T-helper 2 cell treated with Interferon-gamma antibody and Interleukin-4, amounts not matched to agents 5 μg/mL and 100 μg/mL, for 36 hours (primary cell): ENCODE measurements at places on chromosomes 5 and 9.

DNA sequence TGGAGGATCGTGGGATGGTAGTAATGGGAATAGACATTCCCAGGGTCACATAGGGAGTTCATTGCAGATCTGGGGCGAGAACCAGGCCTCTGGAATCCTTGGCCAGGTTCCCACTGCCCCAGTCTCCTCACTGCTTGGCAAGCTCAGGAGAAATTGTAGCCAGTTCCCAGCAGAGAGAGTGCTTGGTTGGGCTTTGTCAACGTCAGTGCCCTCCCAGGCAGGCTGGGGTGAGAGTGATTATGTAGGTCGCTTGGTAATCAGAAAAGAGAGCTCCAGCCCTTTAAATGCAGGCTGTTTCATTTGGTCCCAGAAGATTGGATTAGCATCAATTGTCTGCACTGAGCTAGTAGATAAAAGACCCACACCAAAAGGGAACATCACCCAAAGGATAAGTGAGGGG lies 51.8 kb upstream of the GALNT10 start:
- no peak for DNase-seq

DNA sequence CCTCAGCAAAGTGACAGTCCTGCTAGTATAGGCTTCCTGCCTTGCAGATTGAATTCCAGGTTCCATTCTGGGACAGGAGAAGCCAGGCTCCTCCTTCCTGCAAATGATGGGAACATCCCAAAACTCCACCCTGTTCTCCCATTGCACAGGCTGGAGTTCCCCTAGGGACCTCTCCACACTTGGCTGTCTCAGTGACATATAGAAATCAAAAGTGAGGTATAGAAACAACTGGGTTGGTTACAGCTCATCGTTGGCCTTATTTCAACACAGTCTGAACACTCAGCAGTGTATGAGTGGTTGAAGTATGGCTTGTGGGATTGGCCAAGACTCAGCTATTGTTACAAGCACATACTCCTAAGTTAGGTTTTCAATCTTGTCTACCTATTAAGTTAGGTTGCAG lies 157.8 kb upstream of the FTMT start:
- no peak for DNase-seq

DNA sequence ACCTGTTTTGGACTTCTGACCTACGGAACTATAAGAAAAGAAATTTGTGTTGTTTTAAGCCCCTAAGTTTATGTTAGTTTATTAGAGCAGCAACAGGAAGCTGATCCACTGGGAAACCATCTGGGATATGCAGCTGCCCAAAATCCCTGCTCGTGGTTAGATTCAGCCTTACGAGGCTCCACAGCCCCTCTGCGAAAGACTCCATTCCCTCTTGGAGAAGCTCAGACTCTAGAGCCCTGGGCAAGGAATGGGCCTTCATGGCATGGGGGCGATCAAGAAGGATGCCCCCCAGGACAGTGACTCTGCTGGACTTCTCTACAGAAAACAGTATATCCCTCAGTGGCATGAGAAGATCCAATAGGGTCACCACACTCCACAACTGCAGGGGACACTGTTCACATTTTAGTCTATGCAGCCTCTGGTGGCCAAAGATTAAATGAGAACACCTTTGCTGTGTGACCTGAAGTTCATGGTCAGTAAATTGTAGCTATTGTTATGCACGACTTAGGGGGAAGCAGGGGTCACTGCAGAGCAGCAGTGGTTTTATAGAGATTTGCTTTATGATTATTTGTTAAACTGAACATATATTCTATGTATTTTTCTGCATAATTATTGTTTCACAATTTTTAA lies 21.1 kb downstream of the IRF1 start:
- DNase-seq = no peak

GRCh38 chr9:69246629-69247028 lies 72.6 kb downstream of the TJP2 start:
- DNase-seq = no peak

- no peak for DNase-seq
These were observed 32.9 kb downstream of the CXXC5 start for GRCh38 chr5:139681112-139681458.

- no peak for DNase-seq
These were observed 37.3 kb downstream of the SPIN1 start for GRCh38 chr9:88425538-88425950.

- DNase-seq = no peak
These were observed 383.6 kb downstream of the CCDC171 start for GRCh38 chr9:15936306-15936921.

DNA sequence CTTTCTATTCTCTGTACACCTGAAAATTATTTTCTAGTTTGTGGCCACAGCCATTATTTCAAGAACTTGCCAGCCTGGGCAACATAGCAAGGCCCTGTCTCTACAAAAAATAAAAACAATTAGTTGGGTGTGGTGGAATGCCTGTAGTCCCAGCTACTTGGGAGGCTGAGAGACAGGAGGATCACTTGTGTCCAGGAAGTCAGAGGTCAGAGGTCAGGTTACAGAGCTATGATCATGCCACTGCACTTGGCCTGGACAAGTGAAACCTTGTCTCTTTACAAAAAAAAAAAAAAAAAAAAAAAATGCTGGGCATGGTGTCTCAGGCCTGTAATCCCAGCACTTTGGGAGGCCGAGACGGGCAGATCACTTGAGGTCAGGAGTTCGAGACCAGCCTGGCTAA lies 58.3 kb downstream of the HMGCR start:
- DNase-seq = no peak

DNA sequence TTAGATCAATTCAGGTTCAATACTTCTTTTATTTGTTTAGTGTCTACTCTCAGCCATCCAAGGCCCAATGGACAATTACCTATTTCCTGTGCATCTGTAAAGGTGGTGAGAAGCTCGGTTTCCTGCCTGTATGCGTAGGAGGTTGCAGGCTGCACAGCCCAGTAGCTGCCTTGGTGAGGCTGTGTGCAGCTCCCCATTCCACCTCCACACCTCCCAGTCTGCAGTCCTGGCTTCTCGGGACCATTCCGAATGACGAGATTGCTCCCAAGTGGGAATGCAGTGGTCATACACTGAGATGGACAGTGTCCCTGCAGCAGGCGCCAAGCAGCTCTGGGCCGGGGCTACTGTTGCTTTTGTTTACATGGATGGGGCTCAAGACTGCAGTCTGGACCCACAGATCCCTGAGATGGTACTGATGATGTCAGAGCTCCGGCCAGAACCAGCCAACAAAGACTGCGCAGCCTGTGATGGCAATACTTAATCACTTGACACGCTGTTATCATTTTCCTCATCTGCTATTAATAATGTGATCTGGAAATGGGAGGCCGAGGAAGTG lies 206.1 kb upstream of the IRX1 start:
- no peak for DNase-seq

DNA sequence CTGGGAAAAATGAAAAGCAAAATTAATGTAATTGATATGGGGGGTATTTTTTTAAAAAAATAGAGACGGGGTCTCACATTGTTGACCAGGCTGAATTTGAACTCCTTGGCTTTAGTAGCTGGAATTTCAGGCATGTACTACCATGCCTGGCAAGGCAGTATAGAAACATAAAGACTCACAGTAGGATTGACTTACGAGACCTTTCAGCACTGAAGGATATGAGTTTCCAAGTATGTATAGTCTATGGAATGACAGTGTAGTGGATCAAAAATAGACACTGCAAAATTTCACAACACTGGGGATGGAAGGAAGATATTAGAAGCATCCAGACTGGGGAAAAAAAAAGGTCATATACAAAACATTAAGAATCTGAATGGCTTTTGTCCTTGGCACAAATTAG lies 6.8 kb downstream of the DCP2 start:
- DNase-seq = no peak

DNA sequence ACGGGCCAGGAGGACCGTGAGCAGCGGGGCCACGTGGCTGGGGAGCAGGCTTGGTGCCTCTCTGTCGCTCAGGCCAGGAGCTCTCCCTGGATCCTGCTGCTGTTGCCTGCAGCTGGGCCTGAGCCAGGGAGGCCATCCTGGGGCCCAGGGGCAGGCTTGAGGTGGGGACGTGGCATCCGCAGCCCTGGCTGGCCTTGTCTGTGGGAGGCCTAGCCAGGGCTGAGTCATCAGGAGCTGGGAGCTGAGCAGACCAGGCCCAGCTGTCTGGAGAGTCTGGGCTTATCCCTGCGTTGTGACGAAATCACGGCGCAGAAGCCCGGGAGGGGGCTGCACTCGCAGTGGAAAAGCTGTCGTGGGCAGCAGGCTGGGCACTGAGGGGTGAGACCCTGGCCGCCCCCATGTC lies 138.8 kb upstream of the COL5A1 start:
- no peak for DNase-seq

DNA sequence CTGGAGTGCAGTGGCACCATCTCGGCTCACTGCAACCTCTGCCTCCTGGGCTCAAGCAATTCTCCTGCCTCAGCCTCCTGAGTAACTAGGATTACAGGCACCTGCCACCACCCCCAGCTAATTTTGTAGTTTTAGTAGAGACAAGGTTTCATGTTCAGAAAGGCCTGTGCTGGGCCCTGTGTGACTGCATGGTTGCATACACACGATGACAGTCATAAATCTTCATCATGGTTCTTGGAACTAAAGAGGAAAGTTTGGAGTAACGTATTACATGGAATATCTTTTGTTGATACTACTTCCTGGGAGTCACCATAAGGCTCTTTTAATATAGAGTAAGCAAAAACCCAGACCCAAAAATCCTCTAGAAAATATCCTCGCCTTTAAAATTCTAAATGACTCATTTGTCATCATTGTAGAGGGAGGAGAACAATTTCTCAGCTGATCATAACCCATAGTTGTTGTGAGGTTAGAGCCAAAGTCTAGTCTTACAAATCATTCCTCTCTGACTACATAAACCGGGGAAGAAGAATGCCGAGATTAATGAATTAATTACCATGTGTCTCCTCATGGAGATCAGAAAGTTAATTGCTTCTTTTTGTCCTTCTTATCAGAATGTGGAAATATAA lies 47.0 kb downstream of the KLF9 start:
- no peak for DNase-seq

GRCh38 chr5:159034083-159034824 lies 65.5 kb downstream of the EBF1 start:
- DNase-seq = no peak

GRCh38 chr5:147963948-147964693 lies 57.8 kb upstream of the C5orf46 start:
- DNase-seq = no peak

GRCh38 chr9:6644346-6645104 lies 1.0 kb downstream of the GLDC start:
- DNase-seq = no peak

DNA sequence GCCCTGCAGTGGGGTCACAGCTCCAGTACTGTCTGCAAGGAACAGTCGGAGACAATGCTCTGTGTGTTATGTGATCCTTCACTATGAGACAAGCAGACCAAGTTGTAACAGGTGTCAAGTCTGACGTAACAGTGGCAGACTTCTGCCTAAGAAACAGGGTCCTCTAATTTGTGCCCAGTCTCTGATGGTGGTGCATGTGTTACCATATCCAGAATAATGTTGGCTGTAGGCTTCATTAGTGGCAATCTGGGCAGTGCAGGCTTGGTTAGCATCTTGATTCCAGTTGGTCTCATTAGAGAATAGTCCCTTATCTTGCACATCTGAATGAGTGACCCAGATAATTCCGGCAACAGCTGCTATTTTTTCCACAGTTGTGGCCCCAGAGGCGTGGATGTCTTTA lies 33.8 kb downstream of the ZNF131 start:
- no peak for DNase-seq

GRCh38 chr5:63572740-63573139 lies 389.5 kb downstream of the HTR1A start:
- no peak for DNase-seq

GRCh38 chr9:99244344-99245260 lies 22.5 kb downstream of the SEC61B start:
- no peak for DNase-seq

GRCh38 chr5:120528609-120529008 lies 64.5 kb downstream of the PRR16 start:
- no peak for DNase-seq

GRCh38 chr9:133543772-133544467 lies 9.4 kb downstream of the ADAMTSL2 start:
- DNase-seq = no peak

- DNase-seq = no peak
These were observed 234.4 kb upstream of the GRAMD2B start for GRCh38 chr5:126188804-126189203.

GRCh38 chr9:70902171-70902570 lies 219.2 kb downstream of the TRPM3 start:
- no peak for DNase-seq

- DNase-seq = no peak
These were observed 627.9 kb upstream of the ST8SIA4 start for GRCh38 chr5:101531026-101531425.

- DNase-seq = no peak
These were observed 170.0 kb upstream of the DAPK1 start for GRCh38 chr9:87327575-87328125.

DNA sequence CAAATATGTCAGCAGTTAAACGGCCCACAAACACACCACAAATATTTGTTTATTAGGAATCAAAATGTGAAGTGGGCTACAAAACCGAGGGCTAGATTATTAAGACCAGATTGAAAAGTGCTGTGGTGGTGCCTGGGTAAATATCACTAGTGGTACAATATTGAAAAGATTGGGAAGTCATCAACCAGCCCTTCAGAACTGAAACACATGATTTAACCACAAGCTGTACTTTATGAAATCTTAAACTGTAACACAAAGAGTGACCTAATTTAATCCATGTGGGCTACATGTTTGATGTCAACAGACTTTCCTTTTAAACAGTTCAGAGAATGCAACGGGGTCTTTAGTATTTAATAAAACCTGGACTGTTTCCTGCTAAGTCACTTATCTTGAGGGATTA lies 182.3 kb downstream of the SPATA31D1 start:
- no peak for DNase-seq

GRCh38 chr5:177036921-177037320 lies 14.4 kb downstream of the ZNF346 start:
- no peak for DNase-seq

GRCh38 chr9:31677877-31678276 lies 706.6 kb upstream of the ACO1 start:
- no peak for DNase-seq

DNA sequence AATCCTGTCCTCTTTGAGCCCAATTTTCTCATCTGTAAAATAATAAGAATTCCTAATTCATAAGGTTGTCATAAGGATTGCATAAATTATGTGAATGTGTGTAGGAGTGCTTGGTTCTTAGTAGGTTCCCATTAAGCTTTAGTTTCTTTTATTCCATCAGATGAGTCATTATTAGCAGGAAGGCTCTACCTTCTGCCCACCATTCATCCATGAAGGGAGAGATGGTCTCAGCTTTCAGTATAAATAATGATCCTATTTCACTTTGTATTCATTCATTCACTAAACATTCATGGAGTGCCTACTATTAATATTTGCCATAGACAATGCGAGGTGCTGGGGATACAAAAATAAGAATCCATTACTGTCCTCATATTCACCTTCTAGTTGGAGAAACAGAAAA lies 3.0 kb downstream of the CMYA5 start:
- DNase-seq = no peak
